Ascending aorta (tissue), 2 donors: ENCODE measurements at places on chromosomes 3 and 15. TPM values are rescaled to one million over a fixed set of nuclear protein-coding genes. Genes with fewer than 3 reads are reported as not detected.

PRKCI gene
- total RNA-seq: 20.3 TPM

KY gene
- 0.43 TPM for total RNA-seq

NR1I2 gene
- total RNA-seq: not detected

CAPN3 gene
- 7.1 TPM for total RNA-seq

CMTM8 gene
- total RNA-seq: 6.6 TPM

DNASE1L3 gene
- total RNA-seq: 10.0 TPM

TUBGCP5 gene
- 17.1 TPM for total RNA-seq

MYRIP gene
- 12.7 TPM for total RNA-seq

BMF gene
- total RNA-seq: 2.2 TPM

GOLGA8S gene
- not detected for total RNA-seq

- peaks cover 8% of the 10 kb centered on the region for H3K36me3 ChIP-seq
- H3K4me1 ChIP-seq: no peaks in the 10 kb centered on the region
- no peak overlapping the region for H3K27ac ChIP-seq
These were observed 43.0 kb upstream of the SLC41A3 start for GRCh38 chr3:126126811-126127431.

GRCh38 chr3:61715886-61716527 lies 154.6 kb downstream of the PTPRG start:
- H3K36me3 ChIP-seq: no peaks in the 10 kb centered on the region
- no peaks in the 10 kb centered on the region for H3K27me3 ChIP-seq
- H3K4me3 ChIP-seq: no peak overlapping the region
- no peak overlapping the region for H3K27ac ChIP-seq
- H3K4me1 ChIP-seq: no peaks in the 10 kb centered on the region

DNA sequence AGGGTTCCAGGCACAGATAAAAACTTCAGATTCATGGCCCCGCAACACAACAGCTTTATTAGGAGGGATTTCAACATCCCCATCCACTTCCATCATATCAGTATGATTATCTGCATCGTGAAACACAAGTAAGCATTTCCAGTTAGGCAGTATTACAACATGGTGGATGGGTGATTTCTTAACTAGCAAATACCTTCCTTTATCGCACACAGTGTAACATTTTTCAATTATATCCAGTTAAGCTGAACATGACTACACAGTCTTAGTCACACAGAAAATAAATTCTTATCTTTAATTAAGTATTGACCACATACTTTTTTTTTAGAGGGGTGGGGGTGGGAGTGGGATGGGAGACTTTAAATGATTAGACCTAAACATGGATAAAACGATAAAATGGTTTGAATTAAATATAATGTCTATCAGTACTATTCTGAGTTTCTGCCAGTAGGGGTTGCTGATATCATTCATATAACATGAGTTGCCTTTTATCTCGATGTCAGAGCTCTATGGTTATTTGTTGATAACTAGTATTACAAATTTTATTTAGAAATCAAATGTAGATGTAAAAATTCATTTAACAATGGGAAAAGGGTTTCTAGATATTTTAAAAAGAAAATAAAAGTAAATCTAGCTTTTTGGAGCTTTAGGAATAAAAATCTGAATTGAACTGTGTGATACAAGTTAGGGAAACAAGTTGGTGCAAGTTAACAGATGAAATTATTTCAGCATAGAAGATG lies 146.6 kb downstream of the TBL1XR1 start:
- no peak for DNase-seq
- peaks cover 28% of the 10 kb centered on the region for H3K36me3 ChIP-seq
- H3K4me1 ChIP-seq: no peaks in the 10 kb centered on the region
- no peak overlapping the region for H3K4me3 ChIP-seq
- no peak overlapping the region for H3K27ac ChIP-seq

DNA sequence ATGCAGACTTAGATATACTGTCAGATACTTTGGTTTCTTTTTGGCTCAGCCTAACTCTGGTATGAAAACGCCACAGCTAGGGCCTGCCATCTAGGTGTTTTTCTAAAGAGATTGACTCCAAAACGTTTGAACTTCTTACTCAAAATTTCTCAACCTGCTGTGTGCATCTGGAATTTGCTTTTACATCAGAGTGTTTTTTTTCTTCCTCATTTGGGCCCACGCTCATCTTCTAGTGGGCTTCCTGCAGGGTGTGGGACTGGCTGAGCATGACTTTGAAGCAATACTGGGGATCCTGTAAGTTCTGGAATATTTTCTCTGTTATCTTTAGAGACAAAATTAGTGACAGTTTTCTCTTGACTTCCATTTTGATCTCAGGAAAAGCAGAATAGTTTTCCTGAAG lies 117.8 kb downstream of the NR1D2 start:
- DNase-seq: no peak
- H3K36me3 ChIP-seq: no peaks in the 10 kb centered on the region
- H3K4me1 ChIP-seq: no peaks in the 10 kb centered on the region
- H3K27ac ChIP-seq: no peak overlapping the region
- H3K4me3 ChIP-seq: no peak overlapping the region
- H3K27me3 ChIP-seq: no peaks in the 10 kb centered on the region

GRCh38 chr3:8846176-8846575 lies 76.8 kb upstream of the OXTR start:
- H3K27ac ChIP-seq: no peak overlapping the region
- no peak overlapping the region for H3K4me3 ChIP-seq
- no peaks in the 10 kb centered on the region for H3K36me3 ChIP-seq
- H3K4me1 ChIP-seq: peaks cover 5% of the 10 kb centered on the region
- DNase-seq: no peak

GRCh38 chr15:71334434-71334833 lies 219.2 kb downstream of the THSD4 start:
- H3K36me3 ChIP-seq: no peaks in the 10 kb centered on the region
- H3K27ac ChIP-seq: peak overlapping the region; percentile 91
- H3K4me3 ChIP-seq: no peak overlapping the region
- no peak for DNase-seq
- H3K4me1 ChIP-seq: peaks cover 5% of the 10 kb centered on the region

DNA sequence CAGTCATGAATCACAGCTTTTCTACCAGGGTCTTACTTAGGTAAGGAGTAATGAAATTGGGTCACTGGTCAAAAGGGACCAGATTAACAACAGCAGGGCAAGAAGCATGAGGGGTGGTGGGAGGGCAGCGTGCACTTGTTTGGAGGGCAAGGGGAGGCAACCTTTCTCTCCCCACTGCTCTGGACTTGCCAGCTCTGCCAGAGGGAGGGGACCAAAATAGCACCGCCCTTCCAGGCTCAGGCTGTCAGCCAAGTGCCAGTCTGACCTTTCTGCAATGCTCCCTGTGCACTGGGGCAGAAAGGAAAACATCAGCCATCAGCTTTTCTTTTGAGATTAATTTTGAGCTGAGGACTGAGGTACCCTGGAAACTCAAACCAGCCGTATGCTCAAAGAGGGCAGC lies 4.5 kb upstream of the ULK3 start:
- H3K4me3 ChIP-seq: no peak overlapping the region
- H3K36me3 ChIP-seq: peaks cover 58% of the 10 kb centered on the region
- H3K27me3 ChIP-seq: no peaks in the 10 kb centered on the region
- H3K4me1 ChIP-seq: no peaks in the 10 kb centered on the region
- no peak for DNase-seq
- no peak overlapping the region for H3K27ac ChIP-seq

GRCh38 chr15:92538115-92538514 lies 117.5 kb downstream of the FAM174B start:
- H3K4me1 ChIP-seq: no peaks in the 10 kb centered on the region
- H3K4me3 ChIP-seq: no peak overlapping the region
- no peak for DNase-seq
- no peaks in the 10 kb centered on the region for H3K36me3 ChIP-seq
- no peak overlapping the region for H3K27ac ChIP-seq
- no peaks in the 10 kb centered on the region for H3K27me3 ChIP-seq

DNA sequence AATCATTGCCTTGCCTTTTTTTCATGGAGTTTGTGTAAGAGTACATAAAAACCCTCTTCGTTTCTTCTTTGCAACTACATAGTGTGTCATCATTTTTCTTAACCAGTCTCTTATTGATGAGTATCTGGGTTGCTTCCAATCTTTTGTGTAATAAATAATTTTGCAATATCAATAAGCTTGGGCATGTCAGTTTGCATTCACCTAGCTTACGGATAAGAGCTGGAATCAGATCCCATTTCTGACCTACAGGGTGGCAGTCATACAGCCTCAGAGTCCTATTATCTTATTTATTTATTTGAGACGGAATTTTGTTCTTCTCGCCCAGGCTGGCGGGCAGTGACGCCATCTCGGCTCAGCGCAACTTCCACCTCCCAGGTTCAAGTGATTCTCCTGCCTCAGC lies 18.3 kb downstream of the ANP32A start:
- H3K27ac ChIP-seq: no peak overlapping the region
- no peak overlapping the region for H3K4me3 ChIP-seq
- H3K27me3 ChIP-seq: no peaks in the 10 kb centered on the region
- H3K36me3 ChIP-seq: no peaks in the 10 kb centered on the region

GRCh38 chr3:122991236-122991985 lies 36.2 kb downstream of the SEMA5B start:
- no peaks in the 10 kb centered on the region for H3K36me3 ChIP-seq
- no peak overlapping the region for H3K27ac ChIP-seq
